ENCODE measurements at places on chromosomes 12 and 14.

GRCh38 chr14:68665792-68666204, 127.1 kb downstream of the ZFP36L1 start:
- no peak for DNase-seq

DNA sequence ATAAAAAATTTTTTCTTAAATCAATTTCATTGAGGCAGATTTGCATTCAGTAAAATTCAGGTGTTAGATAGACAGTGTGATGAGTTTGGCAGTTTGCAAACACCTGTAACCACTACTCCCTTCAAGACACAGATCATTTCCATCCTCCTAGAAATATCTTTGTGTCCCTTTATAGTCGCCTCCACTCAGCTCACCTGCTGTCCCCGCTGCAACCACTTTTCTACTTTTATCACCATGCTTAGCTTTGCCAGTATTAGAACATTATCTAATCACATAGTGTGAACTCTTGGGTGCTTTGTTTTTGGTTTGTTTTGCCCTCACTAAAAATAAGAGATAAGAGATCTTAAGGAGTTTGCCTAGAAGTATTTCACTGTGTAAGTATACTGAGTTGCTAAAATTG, 73.8 kb downstream of the DERA start:
- no peak for DNase-seq

GRCh38 chr12:70920251-70920851, at the start of gene PTPRR:
TSS of gene PTPRR (minus strand) at chr12:70920738. CDS start at chr12:70920390, 348 bp downstream.
- no peak for DNase-seq

GRCh38 chr12:84128117-84128991, 784.2 kb downstream of the SLC6A15 start:
- no peak for DNase-seq

DNA sequence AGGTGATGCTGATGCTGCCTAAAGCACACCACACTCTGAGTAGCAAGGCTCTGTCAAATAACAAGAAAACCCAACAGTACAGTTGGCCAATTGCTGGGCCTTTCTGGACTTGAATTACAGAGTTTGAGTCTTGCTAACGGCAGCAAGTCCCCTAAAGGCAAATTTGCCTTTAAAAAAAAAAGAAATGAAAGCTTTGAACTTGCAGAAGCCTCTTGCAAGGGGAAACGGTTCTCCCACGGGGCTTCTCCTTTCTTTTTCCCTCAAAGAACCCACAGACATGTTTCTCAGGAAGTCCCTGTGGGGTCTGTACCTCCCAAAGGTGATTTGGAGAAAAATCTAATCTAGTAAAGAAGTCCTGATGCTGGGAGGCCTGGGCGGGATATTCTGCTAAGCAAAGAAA, 191.3 kb upstream of the MYL2 start:
- DNase-seq, result no peak

GRCh38 chr14:66009089-66009488, 477.1 kb upstream of the CCDC196 start:
- no peak for DNase-seq

- no peak for DNase-seq
Observed at GRCh38 chr14:68976160-68977067, 2.7 kb downstream of the ACTN1 start.

DNA sequence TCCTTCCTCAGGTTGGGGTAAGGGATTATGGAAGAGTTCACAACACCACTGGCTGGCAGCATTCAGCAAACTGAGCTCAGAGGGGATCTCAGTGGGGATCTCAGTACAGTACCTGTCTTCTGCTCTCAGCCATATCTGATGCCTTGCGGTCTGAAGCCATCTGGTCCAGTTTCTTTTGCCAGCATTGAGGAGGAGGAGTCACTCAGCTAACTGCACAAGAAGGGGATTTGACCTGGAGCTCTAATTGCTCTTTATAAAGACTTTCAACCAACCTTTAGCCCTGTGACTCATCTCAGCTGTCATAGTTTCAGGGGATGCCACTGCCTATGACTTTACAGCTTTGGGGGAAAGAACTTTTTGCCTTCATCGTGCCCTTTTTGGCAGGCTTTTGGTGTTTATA, 44.9 kb downstream of the JKAMP start:
- DNase-seq, result no peak

DNA sequence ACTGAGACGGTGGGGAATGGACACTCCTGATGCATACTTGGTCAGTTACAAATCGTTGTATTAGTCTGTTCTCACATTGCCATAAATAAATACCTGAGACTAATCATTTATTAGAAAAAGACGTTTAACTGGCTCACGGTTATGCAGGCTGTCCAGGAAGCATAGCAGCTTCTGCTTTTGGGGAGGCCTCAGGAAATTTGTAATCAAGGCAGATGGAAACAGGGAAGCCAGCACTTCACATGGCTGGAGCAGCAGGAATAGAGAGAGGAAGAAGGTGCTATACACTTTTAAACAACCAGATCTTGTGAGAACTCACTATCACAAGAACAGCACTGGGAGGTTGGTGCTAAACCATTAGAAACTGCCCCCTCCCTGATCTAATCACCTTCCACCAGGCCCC, 418.2 kb downstream of the FLRT2 start:
- no peak for DNase-seq

- no peak for DNase-seq
Observed at GRCh38 chr14:105197211-105197641, 16.1 kb upstream of the NUDT14 start.

GRCh38 chr14:72604133-72604532, 289.8 kb downstream of the DPF3 start:
- DNase-seq, result no peak

GRCh38 chr14:59360923-59361794, 104.0 kb downstream of the GPR135 start:
- no peak for DNase-seq

DNA sequence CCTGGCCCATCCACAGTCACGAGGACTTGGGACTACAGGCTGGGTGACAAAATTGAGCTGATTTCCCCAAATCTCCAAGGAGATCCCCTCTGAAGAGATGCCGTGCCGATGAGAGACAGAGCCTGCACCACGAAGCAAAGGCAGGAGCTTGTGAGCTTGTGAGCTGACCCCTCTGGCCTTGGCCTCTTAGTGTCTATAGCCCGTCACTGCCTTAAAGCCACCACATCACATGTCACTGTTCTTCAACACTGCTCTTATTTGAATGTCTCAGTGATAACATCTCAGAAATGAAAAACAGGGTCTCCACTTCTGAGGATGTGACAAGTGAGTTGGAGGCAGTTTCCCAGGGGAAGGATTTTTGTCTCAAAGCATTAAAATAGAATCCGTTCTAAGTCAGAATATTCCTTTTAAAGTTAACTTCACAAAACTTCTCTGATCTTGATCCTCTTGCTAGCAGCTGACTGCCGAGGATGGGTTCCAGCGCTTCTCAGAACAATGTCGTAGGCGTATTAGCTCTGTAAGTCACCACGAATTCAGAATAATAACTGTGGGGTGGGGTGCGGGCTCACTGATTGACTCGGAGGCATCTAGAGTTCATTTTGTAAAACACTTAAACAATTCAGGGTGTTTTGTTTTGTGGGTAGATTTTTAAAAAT, 37.5 kb downstream of the CHST11 start:
- DNase-seq, result peak; percentile 51

GRCh38 chr12:19648591-19648990, 209.3 kb downstream of the AEBP2 start:
- DNase-seq, result no peak

- DNase-seq, result no peak
Observed at GRCh38 chr14:99383472-99384449, 96.9 kb downstream of the SETD3 start.

DNA sequence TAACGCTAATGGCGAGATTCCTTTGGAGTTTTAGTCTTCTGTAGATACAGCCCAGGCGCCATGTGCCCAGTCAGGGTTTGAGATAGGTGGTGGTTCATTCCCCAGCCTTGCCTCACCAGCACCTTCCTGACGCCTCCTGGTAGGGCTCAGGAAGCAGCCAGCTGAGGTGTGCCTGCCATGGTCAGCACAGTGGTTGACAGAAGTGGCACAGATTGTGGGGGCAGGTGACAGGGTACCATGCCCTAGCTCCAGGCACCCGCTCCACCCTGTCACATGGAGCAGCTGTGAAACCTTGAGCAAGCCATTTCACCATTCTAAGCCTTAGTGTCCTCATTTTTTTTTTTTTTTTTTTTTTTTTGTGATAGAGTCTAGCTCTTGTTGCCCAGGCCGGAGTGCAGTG, 45.6 kb downstream of the EVL start:
- DNase-seq, result no peak

- DNase-seq, result no peak
Observed at GRCh38 chr12:14950982-14951746, 10.2 kb downstream of the ARHGDIB start.

DNA sequence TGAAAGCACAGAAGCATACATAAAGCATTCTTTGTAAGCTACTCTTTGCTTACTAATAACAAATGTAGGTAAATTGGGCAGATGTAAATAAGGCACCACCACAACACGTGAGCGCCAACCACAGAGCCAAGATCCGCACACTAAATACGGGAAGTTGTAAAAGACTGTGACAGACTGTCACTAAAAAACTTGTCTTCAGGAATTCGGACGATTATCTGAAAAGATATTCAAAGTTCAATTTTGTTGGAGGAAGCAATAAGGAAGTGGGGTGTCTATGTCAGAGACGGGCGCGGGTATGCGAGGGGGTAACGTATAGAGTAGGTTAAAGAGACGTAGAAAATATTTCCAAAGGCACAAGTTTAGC, 1.5 kb upstream of the HSP90B1 start:
- DNase-seq, result no peak

GRCh38 chr14:22194664-22195063, 394.4 kb downstream of the DAD1 start:
- DNase-seq, result no peak

DNA sequence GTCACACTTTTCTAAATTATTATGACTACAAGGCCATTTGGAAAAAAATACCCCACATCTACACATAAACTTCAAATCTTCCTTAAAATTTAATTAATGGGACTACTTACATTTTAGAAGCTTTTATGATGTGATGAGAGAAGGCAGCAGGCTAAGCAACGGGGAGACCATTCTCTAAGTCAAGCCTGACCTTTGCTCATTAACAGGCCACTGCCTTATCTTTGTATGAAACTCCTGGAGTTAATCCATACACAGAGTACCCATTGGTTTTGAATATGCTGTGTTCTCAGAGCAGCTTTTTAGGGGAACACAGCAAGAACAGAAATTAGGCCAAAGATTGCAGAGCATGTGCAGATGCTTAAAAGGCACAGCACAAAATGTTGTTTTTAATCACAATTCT, 35.5 kb upstream of the LRIG3 start:
- DNase-seq, result no peak

GRCh38 chr12:51432921-51433320, 8.3 kb downstream of the SLC4A8 start:
- DNase-seq, result no peak

GRCh38 chr12:103716517-103717196, 124.4 kb downstream of the NT5DC3 start:
- no peak for DNase-seq

DNA sequence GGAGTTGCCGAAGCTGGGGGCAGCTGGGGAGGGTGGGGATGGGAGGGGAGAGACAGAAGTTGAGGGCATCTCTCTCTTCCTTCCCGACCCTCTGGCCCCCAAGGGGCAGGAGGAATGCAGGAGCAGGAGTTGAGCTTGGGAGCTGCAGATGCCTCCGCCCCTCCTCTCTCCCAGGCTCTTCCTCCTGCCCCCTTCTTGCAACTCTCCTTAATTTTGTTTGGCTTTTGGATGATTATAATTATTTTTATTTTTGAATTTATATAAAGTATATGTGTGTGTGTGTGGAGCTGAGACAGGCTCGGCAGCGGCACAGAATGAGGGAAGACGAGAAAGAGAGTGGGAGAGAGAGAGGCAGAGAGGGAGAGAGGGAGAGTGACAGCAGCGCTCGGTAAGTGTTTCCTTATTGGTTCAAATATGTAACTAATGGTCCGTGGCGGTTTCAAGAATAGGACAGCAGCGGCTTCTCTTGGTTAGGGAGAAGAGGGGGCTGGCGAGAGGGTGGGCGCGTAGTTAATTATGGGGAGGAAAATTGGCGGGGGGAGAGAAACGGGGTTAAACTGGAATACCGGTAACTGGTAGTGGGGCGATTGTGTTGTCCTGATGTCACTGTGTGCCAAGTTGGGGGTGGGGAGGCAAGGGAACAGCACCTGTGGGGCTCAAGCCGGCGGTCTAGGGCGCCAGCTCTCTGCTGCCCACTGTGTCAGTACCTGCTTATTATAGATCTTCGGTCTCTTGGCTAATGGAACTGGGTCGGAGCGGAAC, 8.4 kb downstream of the HOXC8 start:
- no peak for DNase-seq

DNA sequence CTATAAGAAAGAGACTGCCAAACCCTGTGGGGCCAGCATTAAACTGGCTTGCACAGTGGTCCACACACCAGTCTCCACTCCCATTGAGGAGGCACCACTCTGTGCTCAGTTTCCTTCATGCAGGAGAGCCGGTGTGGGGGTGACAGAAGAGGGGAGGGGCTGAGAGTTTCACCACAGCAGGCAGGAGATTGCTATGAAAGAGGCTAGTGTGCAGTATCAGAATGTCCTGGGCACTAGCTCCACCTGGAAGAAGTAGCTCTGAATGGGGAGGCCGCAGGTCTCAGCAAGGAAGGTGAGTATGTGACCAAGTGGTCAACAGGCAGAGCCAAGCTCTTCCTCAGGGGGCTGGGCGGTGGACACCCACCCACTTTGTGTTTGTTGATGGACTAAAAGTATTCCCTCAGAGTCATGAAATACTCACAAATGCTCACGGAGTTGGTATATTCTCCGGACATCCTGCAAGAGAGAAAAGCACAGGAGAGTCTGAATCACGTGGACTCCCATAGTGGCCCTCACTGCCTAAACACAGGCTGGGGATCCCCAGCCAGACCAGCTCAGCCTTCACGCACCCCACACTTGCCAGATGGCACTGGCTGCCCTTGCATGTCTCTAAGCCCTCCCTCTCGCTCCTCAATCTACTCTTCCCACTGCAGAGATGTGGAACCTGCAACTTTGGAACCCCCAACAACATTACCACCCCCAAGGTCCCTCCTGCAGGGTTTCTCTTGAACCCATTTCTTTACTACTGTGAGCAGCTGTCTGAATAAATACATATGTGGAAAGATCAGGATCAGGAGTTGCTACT, 7.8 kb upstream of the KRT72 start:
- DNase-seq, result no peak

DNA sequence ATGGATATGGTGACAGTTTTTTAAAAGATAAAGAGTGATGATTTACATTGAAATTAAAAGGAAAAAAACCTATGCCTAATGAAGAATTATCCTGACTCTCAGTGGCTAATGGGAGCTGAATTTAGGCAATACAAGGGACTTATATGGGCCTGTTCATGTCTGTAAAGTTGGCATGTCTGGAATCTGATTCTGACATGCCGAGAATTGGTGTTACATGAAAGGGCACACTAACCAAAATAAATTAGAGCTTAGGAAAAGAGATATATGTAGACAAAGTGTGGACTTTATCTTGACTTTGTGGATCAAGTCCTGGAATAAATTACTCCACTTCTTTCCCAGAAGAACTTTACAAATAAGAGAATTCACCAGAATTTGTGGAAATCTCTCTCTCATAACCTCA, 1.1 kb downstream of the TDG start:
- no peak for DNase-seq

DNA sequence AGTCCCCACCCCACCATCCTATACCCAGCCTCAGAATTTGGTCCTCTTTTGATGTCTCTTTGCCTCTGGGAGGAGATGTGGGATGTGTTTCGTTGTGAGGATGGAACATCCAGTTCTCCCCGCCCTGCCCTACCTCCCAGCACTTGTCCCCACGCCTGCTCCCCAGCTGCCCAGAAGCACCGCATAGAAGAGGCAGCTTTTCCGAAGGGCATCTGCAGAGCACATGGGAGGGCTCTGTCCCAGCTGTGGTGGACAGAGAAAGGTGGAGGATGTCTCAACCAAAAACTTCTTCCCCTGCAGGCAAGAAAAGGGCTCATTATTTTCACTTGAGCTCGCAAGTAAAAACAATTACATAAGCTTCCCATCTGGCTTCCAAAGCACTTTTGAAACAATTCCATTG, 302.6 kb downstream of the PCNX1 start:
- no peak for DNase-seq

All from stimulated activated CD4-positive, alpha-beta T cell treated with anti-CD3 and anti-CD28 coated beads, Interleukin-4, amount 100 ng/mL, for 48 hours (primary cell).